Sciatic nerve (tissue), 2 donors: ENCODE measurements at places on chromosomes 11 and 22.

DNA sequence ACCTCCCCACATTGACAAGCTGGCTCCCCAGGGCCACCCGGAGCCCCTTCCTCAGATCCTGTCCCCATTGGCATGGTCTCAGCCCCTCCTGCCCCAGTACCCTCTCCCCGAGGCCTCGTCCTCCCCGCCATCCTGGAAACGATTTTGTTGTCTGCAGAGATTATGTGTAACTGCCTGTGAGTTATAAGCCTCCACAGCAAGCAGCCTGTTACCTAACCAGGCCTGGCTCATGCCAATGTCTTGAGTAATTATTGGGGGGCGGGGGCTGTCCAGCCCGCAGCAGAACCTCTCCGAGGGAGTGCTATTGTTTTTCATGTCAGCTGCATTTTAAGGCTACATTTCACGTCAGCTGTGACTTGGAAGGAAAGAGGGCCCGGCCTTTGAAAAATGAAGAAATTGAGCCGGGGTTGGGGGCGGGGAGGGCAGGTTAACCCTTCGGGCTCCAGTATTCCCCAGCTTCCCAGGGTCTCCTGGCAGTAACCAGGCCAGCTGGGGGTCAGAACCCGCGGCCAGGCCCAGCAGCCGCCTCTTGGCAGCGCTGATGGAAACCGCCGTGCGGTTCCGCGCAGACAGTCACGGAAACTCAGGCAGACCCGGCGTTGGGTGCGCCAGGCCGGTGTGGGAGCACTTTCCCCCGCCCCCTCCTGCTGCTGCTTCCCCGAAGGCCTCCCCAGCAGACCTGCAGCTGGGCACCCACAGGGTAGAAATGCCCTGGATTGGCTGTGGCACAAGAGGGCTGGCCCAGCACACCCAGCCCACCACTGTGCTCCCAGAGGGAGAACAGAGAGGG lies 59.5 kb downstream of the CDKN1C start:
- DNase-seq = peak; percentile 84

DNA sequence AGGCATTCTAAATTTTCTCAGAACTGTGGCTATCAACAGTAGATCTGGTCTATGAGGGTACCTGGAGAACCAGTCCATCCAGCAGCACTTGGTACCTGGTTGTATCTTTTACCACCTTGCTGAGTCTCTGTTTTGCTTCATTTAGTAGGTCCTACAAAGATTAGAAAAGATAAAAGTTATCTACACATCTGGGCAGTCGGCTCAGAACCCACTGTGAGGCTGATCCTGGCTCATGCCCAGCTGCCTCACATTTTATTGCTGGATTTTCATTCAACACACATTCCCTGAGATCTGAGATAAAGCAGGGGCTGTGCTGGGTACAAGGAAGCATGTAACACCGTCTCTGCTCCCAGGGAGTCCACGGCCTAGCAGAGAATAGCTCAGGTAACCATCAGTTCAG lies 27.5 kb downstream of the ATP6V1E1 start:
- DNase-seq = no peak

GRCh38 chr11:70694371-70694770 lies 296.0 kb downstream of the CTTN start:
- DNase-seq = no peak

GRCh38 chr11:122754553-122755322 lies 83.6 kb upstream of the CRTAM start:
- DNase-seq = no peak

DNA sequence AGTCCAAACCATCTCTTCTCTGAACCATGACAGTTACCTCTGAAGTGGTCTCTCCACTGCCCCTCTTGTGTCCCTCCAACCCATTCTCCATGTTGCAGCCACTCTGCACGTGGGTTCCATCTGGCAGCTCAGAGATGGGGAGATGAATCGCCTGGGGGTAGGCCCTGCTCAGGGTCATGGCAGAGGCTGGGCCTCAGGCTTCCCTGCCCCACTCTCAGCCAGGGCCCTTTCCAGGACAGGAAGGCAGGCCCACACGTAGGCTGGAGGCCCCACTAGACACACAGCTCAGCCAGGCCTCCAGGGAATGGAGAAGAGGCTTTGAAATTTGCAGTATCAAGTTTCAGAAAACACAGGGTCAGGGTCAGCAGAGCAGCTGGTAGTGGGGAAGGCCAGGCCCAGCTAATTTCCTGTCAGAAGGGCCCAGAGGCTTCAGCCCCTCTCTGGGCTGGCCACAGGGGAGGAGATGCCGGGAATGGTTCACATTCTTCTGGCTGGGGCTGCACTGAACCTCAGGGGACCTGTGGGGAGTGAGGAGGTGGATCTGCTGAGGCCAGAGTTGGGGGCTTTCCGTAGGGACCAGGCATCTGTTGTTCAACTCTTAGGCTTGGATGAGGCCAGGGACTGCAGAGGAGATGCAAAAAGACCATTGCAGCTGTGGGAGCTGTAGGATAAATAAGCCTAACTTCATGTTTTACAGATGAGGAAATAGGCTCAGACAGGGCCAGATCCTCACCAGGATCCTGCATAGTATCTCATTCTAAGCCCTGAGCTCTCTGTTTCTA lies 101.6 kb downstream of the SWAP70 start:
- DNase-seq = peak; percentile 73

DNA sequence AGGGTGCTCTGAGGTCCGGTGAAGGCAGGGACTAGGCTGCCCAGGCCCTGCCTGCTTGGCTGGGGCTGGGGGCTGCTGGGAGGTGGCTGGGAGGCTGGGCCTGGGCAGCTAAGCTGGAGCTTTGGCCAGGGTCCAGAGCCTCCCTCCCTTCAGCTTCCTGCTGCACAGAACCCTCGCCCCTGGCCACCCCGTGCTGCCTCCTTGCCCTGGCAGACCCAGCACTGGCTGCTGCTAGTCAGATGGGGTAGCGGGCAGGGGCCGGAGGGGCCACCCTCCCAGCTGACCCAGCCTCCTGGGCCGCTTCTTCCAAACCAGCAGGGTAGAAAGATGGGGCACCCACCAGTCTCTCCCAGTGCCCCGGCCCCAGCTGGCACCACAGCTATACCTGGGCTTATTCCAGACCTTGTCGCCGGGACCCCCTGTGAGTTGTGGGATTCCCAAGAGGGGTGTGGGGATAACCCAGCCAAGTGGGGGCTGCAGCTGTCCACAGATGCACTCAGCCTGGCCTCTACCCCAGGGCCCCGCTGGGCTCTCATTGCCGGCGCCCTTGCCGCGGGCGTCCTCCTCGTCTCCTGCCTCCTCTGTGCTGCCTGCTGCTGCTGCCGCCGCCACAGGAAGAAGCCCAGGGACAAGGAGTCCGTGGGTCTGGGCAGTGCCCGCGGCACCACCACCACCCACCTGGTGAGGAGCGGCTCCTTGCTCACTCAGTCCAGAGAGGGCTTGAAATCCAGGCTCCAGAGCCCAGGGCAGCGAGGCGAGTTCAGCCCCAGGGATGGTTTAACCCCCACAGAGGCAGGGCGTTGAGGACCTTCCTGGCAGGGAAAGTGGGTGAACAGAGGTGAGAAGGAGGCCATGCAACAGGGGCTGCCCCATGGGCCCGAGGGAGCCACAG lies at the start of gene SYT8:
Gene SYT8, plus strand, starts transcription at position 212 of the 892 bp plus-strand sequence. Its CDS starts 116 bp downstream, at position 328.
- DNase-seq = no peak

GRCh38 chr11:64713016-64713707 lies 9.8 kb downstream of the NRXN2 start:
- DNase-seq = no peak

DNA sequence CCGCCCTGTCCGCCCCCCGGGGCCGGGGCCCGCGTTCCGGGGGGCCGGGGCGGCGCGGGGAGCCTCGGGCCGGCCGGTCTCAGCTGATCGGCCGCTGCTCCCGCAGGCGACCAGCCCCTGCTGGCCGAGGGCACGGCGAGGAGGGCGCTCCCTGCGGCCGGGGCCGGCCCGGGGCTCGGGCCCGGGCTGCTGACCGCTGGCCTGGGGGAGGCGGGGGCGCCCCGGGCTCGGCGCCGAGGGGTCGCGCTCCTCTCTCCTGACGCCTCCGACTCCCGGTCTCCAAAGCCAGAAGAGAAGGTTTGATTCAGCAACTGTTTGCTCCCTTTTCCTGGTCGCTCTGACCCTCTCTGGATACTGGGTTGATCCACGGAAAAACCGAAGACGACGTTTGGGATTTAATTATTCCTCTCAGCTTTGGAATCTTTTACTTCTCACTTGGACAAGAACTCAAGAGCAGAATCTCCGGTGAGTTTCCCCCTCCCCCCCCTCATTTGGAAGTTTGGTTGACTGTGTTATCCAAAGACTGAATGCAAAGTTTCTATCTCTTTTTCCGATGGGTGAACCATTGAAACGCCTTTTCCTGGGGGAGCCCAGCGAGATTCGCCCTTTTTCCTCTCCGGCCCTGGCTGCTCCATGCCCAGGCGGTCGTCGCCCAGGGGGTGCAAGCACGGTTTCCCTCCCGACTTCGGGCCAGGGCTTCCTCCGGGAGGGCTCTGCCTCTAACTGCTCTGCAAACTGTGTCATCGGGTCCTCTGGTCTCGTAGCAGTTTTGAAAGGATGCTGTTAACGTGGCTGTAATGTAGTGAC lies 725 bp downstream of the KDM2A start:
- DNase-seq = peak; percentile 64
